ENCODE measurements at places on chromosomes 6 and 20.

DNA sequence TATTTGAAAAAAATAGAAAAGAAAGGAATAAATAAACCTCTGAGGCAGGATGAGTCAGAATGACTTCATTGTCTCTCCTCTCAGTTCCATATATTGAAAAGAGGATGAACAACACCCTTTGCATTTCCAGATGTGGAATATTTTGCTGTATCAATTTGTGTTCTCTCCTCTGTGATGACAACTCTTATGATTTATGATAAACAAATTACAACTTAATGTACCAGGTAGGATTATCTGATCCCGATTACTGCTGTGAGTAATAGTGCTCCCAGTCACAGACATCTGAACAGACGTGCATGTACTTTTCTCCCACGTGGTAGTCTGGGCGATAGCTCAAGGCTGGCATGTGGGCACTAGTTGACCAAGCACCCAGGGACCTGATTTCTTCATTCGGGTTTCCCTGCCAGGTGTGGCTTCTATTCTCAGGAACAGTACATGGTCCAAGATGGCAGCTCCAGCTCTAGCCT is 142.1 kb upstream of the SULF2 start:
- peak; percentile 36 for DNase-seq

GRCh38 chr6:7341989-7342742 is 29.2 kb upstream of the SSR1 start:
- no peak for DNase-seq

- no peak for DNase-seq
Measured at GRCh38 chr20:38770546-38770945, 22.3 kb downstream of the ACTR5 start.

GRCh38 chr6:82906489-82906888 is 159.2 kb downstream of the UBE3D start:
- DNase-seq = peak; percentile 63

DNA sequence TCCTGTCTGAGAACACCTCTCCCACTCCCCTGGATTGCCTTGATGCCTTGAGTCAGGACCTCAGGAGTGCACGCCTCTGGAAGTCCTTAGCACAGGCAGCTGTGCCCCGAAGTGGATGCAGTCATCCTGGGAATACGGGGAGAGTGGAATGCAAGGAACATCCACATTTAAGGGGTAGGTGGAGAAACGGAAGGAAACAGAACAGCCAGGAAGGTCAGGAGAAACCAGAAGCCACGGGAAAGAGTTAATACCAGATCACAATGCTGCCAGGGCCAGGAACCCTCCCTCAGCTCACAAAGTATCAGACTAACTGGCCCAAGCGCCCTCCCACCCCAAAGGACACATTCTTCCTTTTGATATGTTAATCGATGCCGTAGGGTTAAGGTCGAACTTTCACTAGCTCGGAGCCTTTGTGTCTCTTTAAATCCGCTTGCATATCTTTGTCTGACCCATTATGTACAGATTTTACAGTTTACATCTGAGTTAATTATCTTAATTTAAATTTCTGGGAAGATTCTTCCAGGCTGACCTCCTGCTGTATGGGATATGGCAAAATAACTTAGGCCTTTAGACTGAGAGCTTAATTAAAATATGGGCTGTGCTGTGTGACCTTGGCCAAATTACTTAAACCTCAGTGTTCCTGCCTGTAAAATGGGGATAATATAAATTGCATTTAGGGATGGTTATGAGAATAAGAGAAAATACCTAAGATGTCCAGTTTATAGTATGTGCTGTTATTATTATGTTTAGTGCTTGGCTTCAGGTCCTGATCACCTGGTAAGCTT is 24.0 kb upstream of the CCND3 start:
- no peak for DNase-seq

Measured in fibroblast of villous mesenchyme (primary cell).